DMS79 treated with DMSO at 0.1 percent for 48 hours (cell line): ENCODE measurements at places on chromosomes 1 and 21.

GRCh38 chr1:47756411-47756810 lies 240.8 kb downstream of the TRABD2B start:
- DNase-seq, result no peak

- DNase-seq, result no peak
Measured at GRCh38 chr1:33050221-33051076, 13.8 kb upstream of the AK2 start.

- DNase-seq, result no peak
Measured at GRCh38 chr1:6867729-6868659, 82.7 kb downstream of the CAMTA1 start.

GRCh38 chr1:85448358-85448757 lies 16.6 kb downstream of the DDAH1 start:
- DNase-seq, result no peak

DNA sequence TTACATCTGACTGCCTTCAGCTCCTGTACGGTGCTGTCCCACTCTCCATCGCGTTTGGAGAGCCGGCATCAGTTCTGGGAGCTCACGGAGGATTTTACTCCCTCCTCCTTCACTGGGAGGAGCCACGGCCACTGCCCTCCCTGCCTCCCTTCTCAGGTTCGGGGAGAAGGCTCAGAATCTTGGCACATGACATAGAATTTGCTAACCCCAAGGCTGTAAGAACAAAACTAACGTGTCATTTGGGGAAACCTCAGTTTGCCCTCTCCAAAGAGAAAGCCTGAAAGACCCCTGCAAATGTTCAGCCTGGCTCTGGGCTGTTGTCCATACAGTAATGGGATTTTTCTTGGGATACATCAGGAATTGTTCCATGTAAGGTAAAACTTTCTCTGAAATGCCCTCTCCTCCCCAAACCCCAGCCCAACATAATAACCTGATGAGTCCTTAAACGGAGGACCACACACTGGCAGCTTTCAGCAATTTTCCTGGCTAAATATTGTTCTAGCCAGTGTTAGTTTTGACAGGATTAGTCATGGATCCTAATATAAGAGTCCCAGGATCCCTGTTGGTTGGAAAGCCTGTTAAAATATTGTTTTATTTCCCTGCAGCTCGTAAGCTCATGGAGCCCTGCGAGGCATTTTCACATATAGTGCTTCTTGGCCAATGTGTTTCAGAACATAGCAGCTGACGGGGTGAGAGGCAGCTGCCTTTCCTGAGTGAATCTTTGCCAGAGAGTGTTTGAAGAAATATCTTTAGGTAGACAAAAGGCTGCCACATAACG lies 98.8 kb downstream of the RHOU start:
- no peak for DNase-seq

DNA sequence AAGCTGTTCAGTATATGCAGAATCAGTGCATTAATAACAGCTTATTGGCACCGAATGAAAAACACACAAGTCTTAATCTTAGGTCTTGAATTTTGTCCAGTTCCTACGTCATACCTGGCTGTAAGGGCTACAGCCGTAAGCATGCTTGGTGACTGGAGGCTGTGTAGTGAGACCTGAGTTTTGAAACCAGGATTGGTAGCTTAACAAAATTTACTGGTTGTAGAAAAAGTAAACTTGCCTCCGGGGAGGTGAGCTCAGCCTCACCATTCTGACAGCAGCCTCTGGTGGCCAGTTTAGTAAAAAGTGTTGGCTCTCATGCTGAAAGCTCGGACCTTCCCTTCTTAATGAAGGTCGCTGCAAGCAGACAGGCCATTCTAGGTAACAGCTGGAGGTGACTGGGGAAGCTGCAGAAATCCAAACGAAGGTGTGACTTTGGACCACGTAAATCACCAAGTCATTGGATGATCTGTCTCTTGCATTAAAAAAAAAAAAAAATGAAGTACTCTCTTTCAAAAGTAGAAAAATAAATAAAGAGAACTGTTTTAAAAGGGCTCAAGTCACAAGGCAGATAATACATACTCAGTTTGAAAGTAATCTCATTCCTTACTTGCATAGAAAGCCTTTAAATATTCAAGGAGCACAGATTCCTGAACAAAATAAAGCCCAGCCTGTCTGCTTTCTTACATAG lies 48.9 kb downstream of the HLCS start:
- no peak for DNase-seq

GRCh38 chr1:47023268-47024140 lies at the start of gene CYP4X1:
Gene CYP4X1 (plus strand): TSS chr1:47023669. CDS start chr1:47023818, 149 bp downstream.
- peak; percentile 89 for DNase-seq

- DNase-seq, result no peak
Measured at GRCh38 chr21:37172646-37173045, 94.5 kb downstream of the VPS26C start.

DNA sequence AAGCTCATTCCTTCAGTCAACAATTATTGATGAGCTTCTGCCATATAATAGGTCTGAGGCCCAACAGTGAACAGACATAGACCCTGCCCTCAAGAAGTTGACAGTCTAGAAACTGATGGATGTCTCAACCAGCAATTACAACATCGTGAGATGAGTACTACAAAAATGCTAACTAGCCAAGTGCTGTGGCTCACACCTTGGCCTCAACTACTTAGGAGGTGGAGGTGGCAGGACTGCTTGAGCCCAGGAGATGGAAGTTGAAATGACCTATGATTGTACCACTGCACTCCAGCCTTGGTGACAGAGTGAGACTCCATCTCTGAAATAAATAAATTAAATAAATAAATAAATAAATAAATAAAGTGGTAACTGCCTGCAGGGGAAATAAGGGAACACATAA lies 11.7 kb upstream of the PTP4A2 start:
- no peak for DNase-seq

DNA sequence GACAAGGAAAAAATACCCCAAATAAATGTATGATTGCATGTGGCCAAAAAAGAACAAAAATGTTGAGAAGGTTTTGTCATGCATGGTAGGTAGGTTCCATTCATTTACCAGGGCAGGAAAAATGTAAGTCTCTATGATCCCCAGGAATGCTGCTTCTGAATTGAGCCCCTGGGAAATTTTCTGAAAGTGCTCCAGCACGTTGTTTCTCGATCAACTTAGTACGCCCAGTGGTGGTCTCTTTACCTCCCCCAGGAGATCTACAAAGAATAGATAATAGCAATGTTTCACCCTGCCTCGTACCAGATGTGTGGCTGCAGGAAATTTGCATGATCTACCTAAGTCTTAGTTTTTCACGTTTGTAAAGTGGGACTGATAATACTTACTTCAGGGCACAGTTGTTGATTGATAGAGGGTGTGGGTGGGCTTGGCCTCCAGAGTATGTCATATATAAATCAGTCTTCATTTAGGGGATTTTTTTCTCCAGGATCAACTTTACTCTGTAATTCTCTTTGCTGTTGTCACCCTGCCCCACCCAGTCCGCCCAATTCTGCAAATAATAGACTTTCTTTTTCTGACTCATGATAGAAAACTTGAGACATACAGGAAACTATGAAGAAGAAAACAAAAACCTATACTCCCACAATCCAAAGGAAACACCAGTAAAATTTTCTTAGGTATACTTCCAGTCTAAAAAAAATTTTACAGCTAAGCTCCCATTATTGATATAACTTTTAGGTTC lies 462.0 kb upstream of the RUNX1 start:
- DNase-seq, result no peak

DNA sequence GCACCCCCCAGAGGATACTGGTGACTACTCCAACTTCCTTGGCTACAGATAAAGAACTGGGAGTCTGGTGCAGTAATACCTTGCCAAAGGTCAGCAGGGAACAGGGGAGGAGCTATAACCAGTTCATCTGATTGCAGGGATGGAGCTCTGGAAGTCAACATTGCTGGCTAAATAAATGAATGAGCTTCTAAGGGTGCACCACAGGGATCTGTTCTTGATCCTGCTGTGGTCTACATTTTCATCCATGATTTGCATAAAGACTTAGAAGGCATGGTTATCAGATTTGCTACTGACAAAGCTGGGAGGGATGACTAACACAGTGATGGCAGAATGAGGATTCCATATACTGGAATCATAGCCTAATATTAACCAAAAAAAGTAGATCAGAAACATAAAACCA lies 18.3 kb downstream of the PLEKHA6 start:
- DNase-seq, result no peak

DNA sequence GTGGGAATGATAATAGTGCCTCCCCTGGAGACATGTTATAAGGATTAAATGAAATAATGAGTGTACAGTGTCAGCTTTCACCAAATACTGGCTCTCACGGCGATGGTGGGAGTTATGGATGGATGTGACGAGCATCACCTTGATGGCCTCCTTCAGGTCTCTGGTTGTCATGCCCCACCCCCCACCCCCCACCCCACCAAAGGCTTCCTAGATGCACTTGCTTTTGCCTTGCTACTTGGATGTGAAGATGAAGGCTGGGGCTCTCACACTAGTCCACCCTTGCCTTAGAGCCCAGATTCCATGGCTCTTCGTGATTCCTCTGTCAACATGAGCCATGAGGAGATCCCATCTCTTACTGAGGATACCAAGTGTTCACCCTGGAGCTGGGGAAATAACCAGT lies 412.3 kb downstream of the NPHP4 start:
- no peak for DNase-seq

GRCh38 chr21:15054089-15054488 lies 10.7 kb downstream of the NRIP1 start:
- DNase-seq, result no peak

DNA sequence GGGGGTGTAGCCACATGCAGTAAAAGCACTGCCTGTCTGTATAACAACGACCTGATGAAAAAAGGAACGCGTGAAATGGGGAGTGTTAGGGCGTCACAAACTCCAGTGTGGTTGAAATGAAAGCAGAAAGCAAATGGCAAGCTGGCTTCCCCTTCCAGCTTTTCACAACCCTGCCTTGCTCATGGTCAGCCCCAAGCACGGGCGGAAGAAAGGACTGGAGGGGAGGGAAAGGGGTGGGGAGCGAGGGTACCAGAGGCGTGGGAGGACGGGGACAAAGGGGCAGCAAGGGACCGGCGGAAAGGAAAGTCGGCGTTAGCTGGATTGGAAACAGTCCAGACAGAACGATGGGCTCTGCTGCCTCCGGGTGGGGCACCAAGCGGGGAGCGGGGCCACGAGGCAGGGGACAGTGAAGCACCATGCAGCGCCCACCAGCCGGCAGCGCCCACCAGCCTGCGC lies 9.6 kb downstream of the VPS26C start:
- peak; percentile 63 for DNase-seq

GRCh38 chr1:233587958-233588799 lies 25.7 kb upstream of the KCNK1 start:
- peak; percentile 61 for DNase-seq

DNA sequence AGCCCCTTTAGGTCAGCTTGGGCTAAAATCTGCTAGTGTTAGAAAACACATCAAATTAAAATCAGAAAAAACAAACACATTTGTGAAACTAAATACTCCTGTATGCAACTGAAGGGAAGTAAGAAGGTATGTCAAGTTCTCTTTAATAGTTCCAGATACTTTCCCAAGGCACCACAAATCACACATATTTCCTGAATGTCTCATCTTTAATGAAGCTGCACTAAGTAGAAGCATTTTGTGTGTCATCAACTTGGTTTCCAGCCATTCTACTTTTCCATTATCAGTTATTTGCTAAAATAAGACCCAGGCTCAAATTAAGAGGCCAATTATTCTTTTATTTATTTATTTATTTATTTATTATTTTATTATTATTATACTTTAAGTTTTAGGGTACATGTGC lies 34.7 kb downstream of the CRB1 start:
- DNase-seq, result no peak

DNA sequence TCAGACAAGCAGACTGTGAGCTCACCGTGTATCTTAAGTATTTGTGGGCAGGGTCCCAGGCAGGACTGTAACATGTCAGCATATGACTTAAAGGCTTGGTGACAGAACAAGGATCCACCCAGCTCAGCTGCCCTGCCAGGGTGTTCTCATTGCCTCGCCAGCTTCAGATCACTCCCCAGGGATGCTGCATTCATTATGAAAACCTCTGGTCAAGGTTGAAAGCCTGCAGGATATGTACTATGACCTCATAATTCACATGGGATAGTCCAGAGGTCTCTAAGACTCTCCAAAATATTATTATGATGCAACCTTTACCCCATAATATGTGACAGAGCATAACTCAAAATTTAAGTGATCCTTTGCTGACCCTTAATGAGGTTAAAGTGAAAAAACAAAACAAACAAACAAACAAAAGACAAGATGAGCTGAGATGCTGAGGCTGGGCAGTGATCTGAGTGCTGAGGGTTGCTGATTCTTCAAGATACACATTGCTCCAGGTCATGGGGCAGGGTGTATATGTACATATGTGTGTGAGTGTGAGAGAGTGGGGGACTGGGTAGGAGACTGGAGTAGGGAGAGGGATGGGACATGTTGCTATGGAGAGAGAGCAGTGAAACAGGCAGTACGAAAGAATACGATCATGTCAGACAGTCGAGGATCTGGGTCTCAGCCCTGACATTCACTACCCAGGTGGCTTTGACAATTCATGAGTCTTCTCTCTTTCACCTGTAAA lies 98.8 kb upstream of the DUSP10 start:
- no peak for DNase-seq

GRCh38 chr1:196980859-196981258 lies 3.5 kb downstream of the CFHR5 start:
- DNase-seq, result no peak

- peak; percentile 95 for DNase-seq
Measured at GRCh38 chr1:41482001-41482765, 2.3 kb downstream of the EDN2 start.

- DNase-seq, result peak; percentile 19
Measured at GRCh38 chr1:8004803-8005573, 21.1 kb downstream of the ERRFI1 start.

- DNase-seq, result no peak
Measured at GRCh38 chr1:156389311-156389710, 20.3 kb downstream of the RHBG start.

GRCh38 chr21:40706176-40706575 lies 140.8 kb downstream of the DSCAM start:
- DNase-seq, result no peak

DNA sequence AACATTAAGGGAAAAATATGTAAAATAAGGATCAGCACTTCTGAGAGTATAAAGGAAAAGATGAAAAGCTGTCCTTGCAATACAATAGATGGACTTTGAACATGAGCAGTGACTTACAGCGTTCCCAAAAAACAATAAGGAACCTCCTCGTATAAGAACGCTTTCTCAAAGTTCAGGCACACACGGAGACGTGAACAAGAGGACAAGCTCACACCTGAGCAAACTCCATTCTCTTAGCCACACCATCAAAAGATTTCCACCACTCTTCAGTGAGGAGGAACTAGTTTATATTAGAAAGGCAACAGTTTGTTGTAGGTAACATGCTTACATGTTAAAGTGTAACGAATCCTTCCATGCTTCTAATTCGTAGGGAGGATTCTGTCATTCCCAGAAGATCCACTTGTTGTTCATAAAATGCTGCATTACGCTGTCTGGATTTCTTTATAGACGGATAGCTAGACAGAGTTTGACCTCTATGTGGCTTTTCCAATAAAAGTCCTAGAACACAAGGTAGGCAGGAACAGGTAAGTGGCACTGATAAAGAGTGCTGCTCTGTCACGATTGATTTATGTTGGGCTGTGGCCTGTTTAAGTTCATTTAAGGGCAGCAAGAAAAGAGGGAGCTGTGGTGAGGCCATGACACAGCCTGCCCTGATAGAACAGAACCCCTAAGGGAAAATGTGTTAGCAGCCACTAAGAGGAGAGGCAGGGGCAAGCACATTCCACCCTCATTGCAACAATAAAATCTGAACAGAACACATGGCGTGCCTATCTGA lies 37.0 kb upstream of the ATP1A1 start:
- DNase-seq, result no peak
